Neural crest cell (in vitro differentiated cells): ENCODE measurements at places on chromosomes 5 and 9. TPM values are rescaled to one million over a fixed set of nuclear protein-coding genes. Genes with fewer than 3 reads are reported as not detected.

GRCh38 chr5:53381-54174 is 38.4 kb upstream of the PLEKHG4B start:
- peak; percentile 43 for DNase-seq

MYMK gene
- not detected in 2 replicates for total RNA-seq

GRCh38 chr5:135662683-135663082 is 83.9 kb upstream of the CXCL14 start:
- DNase-seq: no peak

GRCh38 chr5:149728303-149728702 is 1.8 kb upstream of the PPARGC1B start:
- DNase-seq: no peak

PTPN3 gene
- total RNA-seq: 1.1 and 1.3 TPM in 2 replicates

- no peak for DNase-seq
Observed at GRCh38 chr5:82334856-82335255, 56.7 kb upstream of the RPS23 start.
